ENCODE measurements at places on chromosomes 2 and 18. TPM values are rescaled to one million over a fixed set of nuclear protein-coding genes. Genes with fewer than 3 reads are reported as not detected.

The SULT1C2 gene
- total RNA-seq, result not detected

The SRD5A2 gene
- not detected for total RNA-seq

The TEKT4 gene
- not detected for total RNA-seq

The ZAP70 gene
- total RNA-seq, result 303 TPM

Data from activated naive CD4-positive, alpha-beta T cell treated with anti-CD3 and anti-CD28 coated beads, Interleukin-2, amount 10 ng/mL, durations not matched to agents 5 hours and 36 hours (primary cell).